ENCODE measurements at places on chromosomes 1 and 21.
A peak's percentile ranks its signal among the peaks of the same experiment; 100 is the strongest.

DNA sequence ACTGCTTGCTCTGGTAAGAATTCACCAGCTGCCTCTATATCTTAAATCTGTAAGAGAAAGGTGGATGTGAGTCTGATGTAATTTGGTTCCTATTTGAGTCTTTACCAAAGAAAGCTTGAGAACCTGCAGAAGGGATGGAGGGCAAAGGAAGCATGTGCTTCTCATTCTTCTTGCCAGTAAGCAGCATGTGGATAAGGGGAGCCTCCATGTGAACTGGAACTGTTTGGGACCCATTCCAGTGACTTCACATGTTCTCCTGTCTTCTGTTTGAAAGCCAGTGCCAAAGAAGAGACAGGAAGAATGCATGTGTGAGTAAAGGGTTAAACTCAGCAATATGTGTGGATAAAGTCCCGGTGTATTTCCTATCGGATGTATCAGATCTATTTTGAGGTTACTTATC is 119.6 kb upstream of the ADGRL2 start:
- DNase-seq = no peak

- DNase-seq = no peak
Measured at GRCh38 chr1:178537382-178538090, 24.6 kb downstream of the TEX35 start.

DNA sequence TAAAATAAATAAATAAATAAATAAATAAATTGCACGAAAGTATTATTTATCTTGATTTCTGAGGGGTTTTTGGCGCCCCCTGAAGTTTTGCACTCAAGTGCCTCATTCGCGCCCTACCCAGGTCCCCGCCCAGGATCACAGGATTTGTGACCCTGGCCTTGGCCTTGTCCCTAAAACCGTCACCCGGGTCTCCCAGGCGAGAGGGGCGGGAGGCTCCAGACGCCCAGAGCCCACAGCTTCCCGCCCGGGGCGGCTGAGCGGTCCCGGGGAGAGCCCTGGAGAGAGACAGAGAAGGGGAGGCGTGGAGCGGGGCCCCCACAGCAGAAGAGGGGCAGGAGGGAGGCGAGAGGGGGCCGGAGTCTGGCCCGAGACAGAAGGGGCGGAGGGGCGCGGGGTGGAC is 91.8 kb upstream of the CASZ1 start:
- no peak for DNase-seq

DNA sequence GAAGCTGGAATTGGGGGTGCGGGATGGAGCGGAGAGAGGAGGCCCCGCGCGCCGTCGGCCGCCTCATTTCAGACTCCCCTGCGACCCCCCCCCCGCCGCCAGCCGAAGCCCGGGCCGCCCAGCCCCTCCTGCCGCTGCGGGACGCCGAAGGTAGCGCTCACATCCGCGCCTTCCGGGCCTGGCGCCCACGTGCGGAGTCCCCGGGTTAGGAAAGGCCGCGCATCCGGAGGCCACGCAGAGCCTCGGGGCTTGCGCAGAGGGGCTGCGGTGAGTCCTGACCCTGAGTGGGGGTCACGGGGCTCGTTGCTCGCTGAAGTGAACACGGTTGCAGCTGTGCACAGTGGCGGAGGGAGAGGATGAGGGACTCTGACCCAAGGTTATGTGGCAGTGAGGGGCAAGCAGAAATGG is 552 bp upstream of the ZNF496 start:
- peak; percentile 28 for DNase-seq

GRCh38 chr1:54601730-54602129 is 21.6 kb downstream of the FAM151A start:
- DNase-seq = no peak

GRCh38 chr1:51314974-51315373 is 15.4 kb downstream of the TTC39A start:
- DNase-seq = no peak

DNA sequence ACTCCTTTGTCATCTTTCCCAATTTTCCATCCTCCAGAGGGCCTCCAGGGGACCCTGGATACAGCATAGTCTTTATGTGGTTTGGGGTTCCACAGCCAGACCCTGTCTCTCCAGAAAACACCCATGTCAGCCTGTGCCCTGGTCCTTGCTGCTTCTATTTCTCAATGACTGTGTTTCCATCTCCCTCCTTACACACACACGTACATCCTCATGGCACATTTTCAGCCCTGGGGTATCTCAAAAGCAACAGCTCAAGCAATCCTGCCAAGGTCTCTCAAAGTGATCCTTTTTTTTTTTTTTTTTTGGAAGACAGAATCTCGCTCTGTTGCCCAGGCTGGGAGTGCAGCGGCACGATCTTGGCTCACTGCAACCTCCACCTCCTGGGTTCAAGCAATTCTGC is 22.3 kb downstream of the QSOX1 start:
- DNase-seq = no peak

- DNase-seq = peak; percentile 72
Measured at GRCh38 chr1:171740987-171741871, 636 bp downstream of the VAMP4 start.

DNA sequence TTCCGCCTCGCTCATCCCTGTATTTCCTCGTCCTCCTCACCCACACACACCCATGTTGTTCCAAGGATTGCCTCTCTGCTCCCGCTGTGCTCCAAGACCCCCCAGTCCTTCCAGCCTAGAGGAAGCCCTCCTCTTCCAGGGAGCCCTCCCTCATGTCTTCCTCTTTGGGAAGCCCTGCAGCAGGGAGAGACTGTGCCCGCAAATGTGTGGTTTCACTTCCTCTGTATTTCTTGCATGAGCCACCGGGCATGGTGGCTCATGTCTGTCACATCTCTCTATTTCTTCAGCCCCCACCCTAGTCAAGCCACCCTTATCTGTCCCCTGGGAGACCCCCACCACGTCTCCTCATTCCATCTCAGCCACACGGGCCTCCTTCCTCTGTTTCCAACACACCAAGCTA is 57.5 kb upstream of the PAX7 start:
- no peak for DNase-seq

DNA sequence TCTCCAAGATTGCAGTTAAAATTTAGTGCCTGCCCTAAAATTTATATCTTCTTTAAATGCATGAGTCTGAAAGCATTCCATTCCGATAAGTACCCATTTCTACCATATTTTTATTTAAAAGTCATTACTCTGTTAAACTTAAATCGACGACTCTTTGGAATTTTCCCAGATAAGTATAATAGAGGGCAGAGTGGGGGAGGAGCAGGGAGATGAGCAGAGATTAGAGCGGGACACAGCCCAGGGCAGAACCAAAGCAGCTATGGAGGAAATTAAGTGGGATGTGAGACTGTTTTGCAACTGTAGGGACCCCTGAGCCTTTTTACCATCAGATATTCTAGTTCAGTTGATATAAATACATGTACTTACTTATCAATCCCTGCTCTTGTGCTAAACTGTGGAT is 257.9 kb downstream of the FGGY start:
- DNase-seq = no peak

DNA sequence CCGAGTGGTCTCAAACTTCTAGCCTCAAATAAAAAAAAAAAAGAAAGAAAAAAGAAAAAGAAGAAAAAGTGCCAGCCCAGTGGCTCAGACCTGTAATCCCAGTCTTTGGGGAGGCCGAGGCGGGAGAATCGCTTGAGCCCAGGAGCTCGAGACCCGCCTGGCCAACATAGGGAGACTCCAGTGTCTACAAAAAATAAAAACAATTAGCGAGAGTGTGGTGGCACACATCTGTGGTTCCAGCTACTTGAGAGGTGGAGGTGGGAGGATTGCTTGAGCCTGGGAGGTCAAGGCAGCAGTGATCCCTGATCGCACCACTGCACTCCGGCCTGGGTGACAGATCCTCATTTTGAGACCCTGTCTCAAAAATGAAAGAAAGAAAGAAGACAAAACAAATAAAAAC is 1.4 kb upstream of the PTGFRN start:
- DNase-seq = no peak

GRCh38 chr1:186618401-186619170 is 61.6 kb downstream of the PTGS2 start:
- DNase-seq = no peak
